ENCODE measurements at places on chromosomes 16 and 17.

GRCh38 chr17:48219617-48220016 lies 112.1 kb downstream of the SNX11 start:
- no peak for DNase-seq

DNA sequence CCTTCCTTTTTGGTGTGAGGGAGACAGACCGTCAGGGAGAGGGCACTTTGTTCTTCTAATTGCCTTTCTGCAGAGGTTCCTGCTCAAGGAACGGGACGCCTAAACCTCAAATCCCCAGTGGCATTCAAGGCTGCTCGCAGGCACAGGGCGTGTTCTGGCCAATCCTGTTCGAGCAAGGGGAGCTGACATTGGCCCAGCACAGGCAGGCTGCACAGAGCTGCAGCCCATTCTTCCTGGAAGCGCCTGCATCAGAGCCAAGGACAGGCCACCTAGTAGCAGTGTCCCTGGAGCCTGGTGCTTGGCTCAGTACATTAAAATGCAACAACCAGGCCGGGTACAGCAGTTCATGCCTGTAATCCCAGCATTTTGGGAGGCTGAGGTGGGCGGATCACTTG lies 72.2 kb upstream of the CREBBP start:
- no peak for DNase-seq

DNA sequence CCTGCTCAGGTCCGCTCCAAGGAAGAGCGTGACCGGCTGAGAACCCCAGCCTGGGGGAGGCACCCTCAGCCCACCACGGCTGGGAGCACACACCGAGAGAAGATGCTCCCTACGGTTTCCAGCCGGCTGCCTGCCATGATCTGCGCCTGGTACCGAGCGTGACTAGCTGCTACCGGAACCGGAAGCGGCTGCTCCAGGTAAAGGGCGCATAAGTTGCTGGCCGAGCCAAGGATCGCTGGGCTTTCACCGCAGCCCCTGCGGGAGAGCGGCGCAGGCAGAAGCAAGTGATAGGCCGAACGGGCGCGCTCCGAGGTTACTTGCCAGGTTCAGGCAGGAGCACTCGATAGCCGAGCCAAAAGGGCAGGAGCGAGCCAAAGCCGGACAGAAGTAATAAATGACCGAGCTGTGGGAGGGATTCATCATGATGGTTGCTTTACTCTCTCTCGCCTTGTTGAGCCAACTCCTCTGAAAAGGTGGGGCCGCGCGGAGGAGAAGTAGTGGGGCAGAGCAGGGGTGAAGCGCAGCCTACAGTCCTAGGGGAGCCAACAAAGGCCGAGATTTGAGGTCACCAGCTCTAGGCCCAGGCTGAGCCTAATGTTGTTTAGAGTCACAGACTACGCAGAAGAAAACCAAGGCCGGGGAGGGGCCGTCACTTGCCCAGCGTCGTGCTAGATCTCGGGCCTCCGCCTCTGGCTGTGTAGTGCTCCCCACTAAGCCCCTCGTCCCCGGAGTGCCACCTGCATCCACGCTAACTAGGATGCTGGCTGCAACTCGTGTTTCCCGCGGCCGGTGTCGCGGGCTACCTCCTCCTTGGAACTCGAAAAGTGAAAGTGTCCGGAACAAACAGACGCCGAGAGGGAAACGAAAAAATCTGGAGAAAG lies at the start of gene MRPS23:
Gene MRPS23 (minus strand): TSS at position 171 of the 881 bp plus-strand sequence. CDS start 34 bp downstream, at position 137.
- DNase-seq, result peak; percentile 97

DNA sequence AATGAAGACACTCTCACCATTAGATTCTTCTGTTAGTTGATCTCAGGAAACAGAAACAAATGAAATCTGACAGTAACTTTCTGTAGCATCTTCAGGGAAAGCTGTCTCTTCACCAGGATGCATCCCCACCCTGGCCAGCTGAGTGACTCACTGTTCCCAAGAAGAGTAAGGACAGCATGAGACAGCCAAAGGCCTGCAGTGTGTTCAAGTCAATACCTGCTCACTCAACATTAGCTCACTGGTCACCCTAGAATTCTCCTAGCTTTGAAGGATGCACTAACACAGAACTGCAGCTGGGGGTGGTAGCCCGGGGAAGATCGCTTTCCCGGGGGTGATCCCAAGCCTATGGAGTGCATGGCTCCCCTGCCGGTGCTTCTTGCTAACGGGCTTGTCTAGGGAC lies 28.2 kb upstream of the CLEC18B start:
- no peak for DNase-seq

GRCh38 chr16:51138178-51138577 lies 12.9 kb downstream of the SALL1 start:
- no peak for DNase-seq

GRCh38 chr17:81549031-81549557 lies 3.1 kb downstream of the FAAP100 start:
- no peak for DNase-seq

DNA sequence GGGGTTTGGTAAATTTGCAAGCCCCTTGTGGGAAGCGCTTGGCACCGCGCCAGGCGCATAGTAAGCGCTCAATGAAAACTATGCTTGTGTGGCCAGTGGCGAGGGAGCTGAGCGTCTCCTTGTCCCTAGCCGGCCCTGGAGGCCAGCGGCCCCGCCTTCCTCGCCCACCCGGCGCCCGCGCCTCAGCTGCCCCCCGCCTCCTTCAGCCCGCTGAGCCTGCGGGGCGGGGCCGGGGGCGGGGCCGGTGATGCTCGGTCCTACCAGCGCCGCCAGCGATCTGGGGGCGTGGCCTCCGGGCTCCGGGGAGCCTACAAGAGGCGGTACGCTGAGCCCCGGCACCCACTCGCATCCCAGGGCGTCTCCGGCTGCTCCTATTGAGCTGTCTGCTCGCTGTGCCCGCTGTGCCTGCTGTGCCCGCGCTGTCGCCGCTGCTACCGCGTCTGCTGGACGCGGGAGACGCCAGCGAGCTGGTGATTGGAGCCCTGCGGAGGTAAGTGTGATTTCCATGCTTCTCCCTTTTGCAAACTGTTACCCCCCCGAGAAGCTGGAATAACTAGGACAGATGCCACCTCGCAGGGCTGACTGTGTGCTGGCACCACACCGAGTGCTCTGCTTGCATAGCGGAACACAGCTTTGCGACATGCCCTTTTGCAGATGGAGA lies at the start of gene CRISPLD2:
Gene CRISPLD2 (plus strand): TSS at position 342 of the 661 bp plus-strand sequence. CDS start 18,511 bp downstream, outside the sequence.
- peak; percentile 93 for DNase-seq

GRCh38 chr17:80990921-80991644 lies 558 bp upstream of the CHMP6 start:
- no peak for DNase-seq
